ENCODE measurements at places on chromosomes 2 and 18.

DNA sequence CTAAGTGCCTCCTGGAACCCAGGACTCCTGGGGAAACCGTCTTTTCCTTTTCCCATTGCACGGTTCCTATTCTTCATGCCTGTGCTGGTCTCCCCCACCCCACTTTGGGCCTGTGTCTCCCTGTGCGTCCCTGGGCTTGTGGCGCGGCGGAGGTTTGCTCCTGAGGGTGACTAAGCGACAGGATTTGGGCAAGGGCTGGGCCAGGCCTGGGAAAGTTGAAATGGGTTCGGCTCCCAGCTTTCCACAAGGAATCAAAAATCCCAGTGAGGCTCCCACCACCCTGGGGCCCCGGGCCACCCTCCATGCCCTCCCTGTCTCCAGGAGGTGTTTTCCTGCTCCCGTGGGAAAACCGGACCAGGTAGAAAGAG lies 197.6 kb downstream of the NDUFA10 start:
- peaks cover 11% of the 10 kb centered on the region for H3K4me1 ChIP-seq
- H3K36me3 ChIP-seq, result no peaks in the 10 kb centered on the region
- H3K27ac ChIP-seq, result no peak overlapping the region
- no peaks in the 10 kb centered on the region for H3K27me3 ChIP-seq
- H3K4me3 ChIP-seq, result no peak overlapping the region

DNA sequence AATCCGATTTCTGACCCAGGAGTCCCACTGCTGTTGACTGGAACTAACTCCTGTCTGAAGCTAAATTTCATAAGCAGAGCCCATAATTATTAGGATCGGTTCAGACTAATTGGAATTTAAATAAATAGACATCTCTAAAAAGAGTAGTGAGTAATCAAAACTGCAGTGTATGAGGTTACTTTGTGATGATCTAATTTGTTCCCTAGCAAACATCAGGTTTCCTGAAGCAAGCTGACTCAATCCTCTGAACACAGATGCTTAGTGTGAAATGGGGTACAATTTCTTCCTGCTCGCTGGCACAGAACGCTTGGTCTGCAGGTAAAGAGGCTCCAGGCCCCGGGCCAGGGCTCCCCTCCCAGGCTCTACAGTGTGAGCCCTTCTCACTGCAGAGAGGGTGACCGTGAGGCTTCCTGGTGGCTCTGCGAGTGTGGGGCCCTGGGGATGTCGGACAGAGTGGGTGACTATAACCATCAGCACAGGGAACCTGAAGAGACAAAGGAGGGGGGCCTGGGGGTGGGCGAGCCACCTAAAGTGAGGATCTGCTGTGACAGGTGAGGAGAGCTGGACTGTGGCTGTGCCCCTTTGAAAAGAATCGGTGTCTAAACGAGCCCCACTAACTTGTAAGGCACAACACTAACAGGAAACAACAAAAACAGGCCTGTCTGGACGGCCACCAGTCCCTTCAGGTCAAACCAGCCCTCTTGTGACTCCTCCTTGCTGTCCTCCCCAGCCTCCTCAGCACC lies 20.2 kb downstream of the CHST10 start:
- no peak overlapping the region for H3K27ac ChIP-seq
- DNase-seq, result no peak
- H3K27me3 ChIP-seq, result no peaks in the 10 kb centered on the region
- no peaks in the 10 kb centered on the region for H3K4me1 ChIP-seq

DNA sequence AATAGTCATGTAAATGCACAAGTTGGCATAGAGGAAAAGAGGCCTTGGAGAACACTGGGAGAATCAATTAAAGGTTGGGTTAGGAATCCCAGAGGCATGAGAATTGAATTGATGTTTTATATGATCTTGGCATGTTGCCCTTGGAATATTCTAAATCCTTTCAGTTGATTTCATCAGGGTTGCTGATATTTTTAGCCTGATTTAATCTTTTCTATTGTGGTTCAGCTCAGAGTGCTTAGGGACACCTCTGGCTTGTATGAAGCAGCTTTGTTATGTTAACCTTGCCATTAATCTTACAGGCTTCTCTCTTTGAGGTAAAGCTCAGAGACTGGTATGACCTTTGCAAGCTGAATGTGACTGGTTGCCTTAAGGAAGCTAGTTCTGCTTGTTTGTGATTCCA lies 64.4 kb upstream of the LYPD6B start:
- no peak overlapping the region for H3K27ac ChIP-seq
- DNase-seq, result no peak
- no peaks in the 10 kb centered on the region for H3K36me3 ChIP-seq
- H3K27me3 ChIP-seq, result no peaks in the 10 kb centered on the region

- H3K4me3 ChIP-seq, result no peak overlapping the region
- H3K4me1 ChIP-seq, result no peaks in the 10 kb centered on the region
- H3K27ac ChIP-seq, result no peak overlapping the region
- DNase-seq, result no peak
Observed at GRCh38 chr2:36394804-36395203, 39.2 kb downstream of the CRIM1 start.

GRCh38 chr2:200408428-200409316 lies 101.2 kb downstream of the KCTD18 start:
- H3K27me3 ChIP-seq, result no peaks in the 10 kb centered on the region
- peaks cover 35% of the 10 kb centered on the region for H3K4me1 ChIP-seq
- peak overlapping the region; percentile 26 for H3K27ac ChIP-seq

DNA sequence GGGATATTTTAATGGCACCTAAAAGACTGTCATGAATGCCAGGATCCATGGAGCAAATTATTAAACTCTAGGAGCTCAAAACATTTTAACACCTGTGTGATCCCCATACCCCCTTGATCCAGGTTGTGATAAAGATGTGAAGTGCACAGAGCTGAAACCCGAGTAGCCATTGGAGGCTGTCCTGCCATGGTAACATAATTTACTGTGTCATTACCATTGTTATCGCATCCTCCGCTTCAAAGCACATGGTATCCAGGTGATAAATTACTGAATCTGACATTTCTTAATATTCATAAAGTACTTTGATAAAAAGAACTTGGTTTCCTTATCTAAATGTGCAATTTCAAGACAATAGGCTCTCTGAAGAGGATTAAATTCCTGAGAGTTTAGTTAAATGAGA lies 109.3 kb downstream of the CHST9 start:
- no peaks in the 10 kb centered on the region for H3K36me3 ChIP-seq
- no peak overlapping the region for H3K4me3 ChIP-seq
- H3K4me1 ChIP-seq, result no peaks in the 10 kb centered on the region
- no peak for DNase-seq
- H3K27me3 ChIP-seq, result no peaks in the 10 kb centered on the region
- no peak overlapping the region for H3K27ac ChIP-seq

DNA sequence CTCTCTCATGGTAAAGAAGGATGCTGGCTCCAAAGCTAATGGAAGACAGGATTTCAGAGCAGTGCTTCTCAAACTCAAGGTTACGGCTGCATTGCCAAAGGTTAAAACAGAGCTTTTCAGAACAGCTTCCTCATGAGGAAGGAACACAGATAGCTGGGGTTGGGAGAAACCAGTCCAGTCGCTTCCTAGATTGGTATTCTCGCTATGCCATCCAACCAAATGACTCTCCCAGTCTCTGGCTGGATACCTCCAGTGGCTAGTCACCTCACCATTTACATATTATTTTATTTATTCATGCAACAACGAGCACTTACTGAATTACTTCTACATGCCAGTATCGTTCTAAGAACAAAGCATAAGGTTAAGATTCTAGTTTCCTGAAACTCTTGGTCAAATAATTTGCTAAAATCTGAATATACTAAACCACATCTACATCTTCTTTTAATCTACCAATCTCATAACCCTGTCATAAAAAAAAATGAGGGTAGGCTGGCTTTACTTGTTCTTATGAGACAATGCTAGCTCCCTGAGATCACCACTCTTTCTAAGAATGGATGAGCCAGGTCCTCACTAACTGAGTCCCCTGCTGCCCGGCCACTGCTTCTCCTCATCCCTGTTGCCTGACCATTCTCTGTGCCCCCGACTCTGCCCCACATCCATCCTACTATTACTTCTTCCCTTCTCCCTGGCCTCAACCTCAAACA lies 20.4 kb downstream of the KDSR start:
- no peaks in the 10 kb centered on the region for H3K27me3 ChIP-seq
- DNase-seq, result no peak
- H3K4me3 ChIP-seq, result no peak overlapping the region

- peak overlapping the region; percentile 26 for H3K27ac ChIP-seq
- no peaks in the 10 kb centered on the region for H3K36me3 ChIP-seq
- peaks cover 4% of the 10 kb centered on the region for H3K4me1 ChIP-seq
Observed at GRCh38 chr2:190583507-190584337, 49.2 kb upstream of the NEMP2 start.

GRCh38 chr2:181552808-181553207 lies 95.6 kb downstream of the ITGA4 start:
- no peak overlapping the region for H3K4me3 ChIP-seq
- no peaks in the 10 kb centered on the region for H3K36me3 ChIP-seq
- no peaks in the 10 kb centered on the region for H3K4me1 ChIP-seq
- DNase-seq, result no peak
- H3K27me3 ChIP-seq, result no peaks in the 10 kb centered on the region

GRCh38 chr18:58118536-58118935 lies 74.5 kb downstream of the NEDD4L start:
- no peaks in the 10 kb centered on the region for H3K36me3 ChIP-seq
- H3K27me3 ChIP-seq, result no peaks in the 10 kb centered on the region
- H3K27ac ChIP-seq, result peak overlapping the region; percentile 86
- DNase-seq, result no peak
- H3K4me3 ChIP-seq, result no peak overlapping the region
- peaks cover 6% of the 10 kb centered on the region for H3K4me1 ChIP-seq

GRCh38 chr2:28895189-28895893 lies 874 bp downstream of the WDR43 start:
- no peaks in the 10 kb centered on the region for H3K27me3 ChIP-seq
- H3K36me3 ChIP-seq, result no peaks in the 10 kb centered on the region
- peak; percentile 40 for DNase-seq
- H3K4me1 ChIP-seq, result no peaks in the 10 kb centered on the region
- H3K4me3 ChIP-seq, result peak overlapping the region; percentile 99

- H3K4me1 ChIP-seq, result no peaks in the 10 kb centered on the region
- H3K27me3 ChIP-seq, result no peaks in the 10 kb centered on the region
- H3K4me3 ChIP-seq, result no peak overlapping the region
- H3K27ac ChIP-seq, result no peak overlapping the region
- no peaks in the 10 kb centered on the region for H3K36me3 ChIP-seq
Observed at GRCh38 chr2:198973181-198973580, 484.6 kb downstream of the SATB2 start.

GRCh38 chr2:26462511-26463243 lies 15.2 kb downstream of the OTOF start:
- no peak overlapping the region for H3K27ac ChIP-seq
- H3K27me3 ChIP-seq, result no peaks in the 10 kb centered on the region

DNA sequence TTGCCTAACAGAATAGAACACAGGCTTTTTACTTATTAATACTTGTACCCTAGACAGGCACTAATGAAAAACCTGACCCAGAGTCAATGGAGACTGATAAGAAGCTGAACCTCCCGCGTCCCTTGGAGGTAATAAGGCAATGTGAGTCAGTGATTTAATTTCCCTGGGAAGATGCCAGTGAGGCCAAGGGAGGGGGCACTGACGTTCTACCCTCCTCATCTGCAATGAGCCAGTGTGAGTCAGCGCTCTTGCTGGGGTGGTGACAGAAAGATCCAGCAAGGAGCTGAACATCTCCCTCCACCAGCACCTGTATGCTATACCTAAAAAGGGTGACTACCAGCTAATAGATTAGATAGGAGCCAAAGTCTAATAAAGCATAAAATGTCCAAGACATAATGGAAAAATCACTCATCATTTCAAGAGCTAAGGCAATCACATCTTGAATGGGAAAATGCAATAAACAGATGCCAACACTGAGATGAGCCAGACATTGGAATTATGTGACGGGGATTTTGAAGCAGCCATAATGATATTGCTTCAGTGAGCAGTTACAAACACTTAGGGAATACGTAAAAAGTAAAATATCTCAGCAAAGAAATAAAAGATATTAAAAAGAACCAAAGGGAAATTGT lies 116.9 kb downstream of the TPGS2 start:
- H3K4me3 ChIP-seq, result no peak overlapping the region
- H3K27ac ChIP-seq, result no peak overlapping the region
- H3K36me3 ChIP-seq, result no peaks in the 10 kb centered on the region
- no peaks in the 10 kb centered on the region for H3K4me1 ChIP-seq

DNA sequence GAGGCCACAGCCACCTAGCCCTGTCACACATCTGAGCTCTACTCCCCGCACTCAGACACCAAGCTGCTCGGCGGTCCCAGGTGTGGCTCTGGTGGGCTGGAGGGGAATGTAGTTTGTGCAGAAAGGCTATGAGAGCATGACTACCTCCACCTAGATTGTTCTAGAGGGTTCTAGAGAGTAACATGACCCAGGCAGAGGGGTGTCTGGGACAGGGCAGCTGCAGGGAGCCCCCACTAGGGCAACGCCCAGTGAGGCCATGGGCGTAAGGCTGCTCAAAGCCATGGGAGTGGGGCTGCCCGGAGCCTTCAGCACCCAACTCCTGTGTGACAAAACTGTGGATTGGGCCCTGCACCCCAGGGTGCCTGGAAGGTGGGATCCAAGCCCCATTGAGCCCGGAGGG lies 511.4 kb upstream of the MYT1L start:
- no peak overlapping the region for H3K27ac ChIP-seq
- no peak overlapping the region for H3K4me3 ChIP-seq
- DNase-seq, result no peak

GRCh38 chr2:68126561-68126960 lies 31.1 kb upstream of the PNO1 start:
- no peak overlapping the region for H3K4me3 ChIP-seq
- peaks cover 4% of the 10 kb centered on the region for H3K4me1 ChIP-seq
- no peaks in the 10 kb centered on the region for H3K27me3 ChIP-seq
- no peak overlapping the region for H3K27ac ChIP-seq

DNA sequence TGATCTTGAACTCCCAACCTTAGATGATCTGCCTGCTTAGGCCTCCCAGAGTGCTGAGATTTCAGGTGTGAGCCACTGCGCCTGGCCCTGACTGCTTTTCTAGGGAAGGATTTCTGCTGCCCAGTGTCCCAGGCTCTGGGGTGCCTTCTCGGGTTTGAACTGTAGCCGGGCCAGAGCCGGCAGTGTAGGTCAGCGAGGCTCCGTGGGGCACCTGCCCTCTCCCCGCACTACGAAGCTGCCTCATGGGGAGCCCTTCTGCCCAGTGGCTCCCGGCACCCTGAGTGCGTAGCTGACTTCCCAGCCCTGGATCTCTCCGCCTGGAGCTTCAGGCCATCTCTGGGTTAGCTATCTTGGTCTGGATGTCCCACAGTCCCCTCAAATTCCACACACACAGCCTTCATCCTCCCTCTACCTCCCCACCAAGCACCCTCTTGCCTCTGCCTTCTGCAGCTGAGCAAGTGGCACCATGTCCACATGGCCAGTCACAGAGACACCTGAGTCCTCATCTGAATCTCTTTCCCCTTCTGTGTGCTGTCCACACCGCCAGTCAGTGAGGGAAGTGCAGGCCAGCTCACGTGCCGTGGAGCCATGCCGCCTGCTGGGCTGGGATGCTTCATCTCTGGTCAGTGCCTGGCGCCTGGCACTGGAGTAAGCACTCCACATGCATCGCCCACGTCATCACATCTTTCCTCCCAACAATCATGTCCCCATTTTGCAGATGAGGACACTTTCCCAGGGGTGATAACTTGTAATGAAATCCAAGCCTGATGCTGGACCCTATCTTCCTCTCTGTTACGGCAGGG lies 69.2 kb downstream of the EDAR start:
- DNase-seq, result peak; percentile 7
- no peaks in the 10 kb centered on the region for H3K4me1 ChIP-seq
- no peaks in the 10 kb centered on the region for H3K36me3 ChIP-seq
- H3K4me3 ChIP-seq, result no peak overlapping the region
- H3K27ac ChIP-seq, result no peak overlapping the region

Measured in lung (tissue), 17 donors.